ENCODE measurements at places on chromosomes 3 and 15.

DNA sequence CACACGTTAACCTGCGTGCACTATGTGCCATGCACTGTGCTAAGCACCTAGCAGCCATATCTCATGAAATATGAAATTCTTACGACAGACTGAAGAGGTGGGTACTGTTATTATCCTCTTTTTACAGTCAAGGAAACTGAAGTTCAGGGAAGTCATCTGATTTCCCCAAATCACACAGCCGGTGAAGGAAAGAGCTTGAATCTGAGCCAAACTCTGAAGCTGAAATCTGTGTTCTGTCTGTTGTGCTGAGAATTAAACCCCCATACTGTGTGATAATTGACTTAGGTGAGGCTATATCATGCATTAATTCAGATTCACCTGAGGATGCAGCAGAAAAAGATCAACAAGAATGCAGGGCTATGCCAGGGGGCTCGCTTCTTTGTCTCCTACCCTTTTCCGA lies 475 bp downstream of the FAM107A start:
- DNase-seq = no peak

GRCh38 chr3:56997675-56998074 lies 62.8 kb upstream of the SPATA12 start:
- DNase-seq = no peak

GRCh38 chr3:185693985-185694653 lies 108.0 kb downstream of the SENP2 start:
- DNase-seq = no peak

DNA sequence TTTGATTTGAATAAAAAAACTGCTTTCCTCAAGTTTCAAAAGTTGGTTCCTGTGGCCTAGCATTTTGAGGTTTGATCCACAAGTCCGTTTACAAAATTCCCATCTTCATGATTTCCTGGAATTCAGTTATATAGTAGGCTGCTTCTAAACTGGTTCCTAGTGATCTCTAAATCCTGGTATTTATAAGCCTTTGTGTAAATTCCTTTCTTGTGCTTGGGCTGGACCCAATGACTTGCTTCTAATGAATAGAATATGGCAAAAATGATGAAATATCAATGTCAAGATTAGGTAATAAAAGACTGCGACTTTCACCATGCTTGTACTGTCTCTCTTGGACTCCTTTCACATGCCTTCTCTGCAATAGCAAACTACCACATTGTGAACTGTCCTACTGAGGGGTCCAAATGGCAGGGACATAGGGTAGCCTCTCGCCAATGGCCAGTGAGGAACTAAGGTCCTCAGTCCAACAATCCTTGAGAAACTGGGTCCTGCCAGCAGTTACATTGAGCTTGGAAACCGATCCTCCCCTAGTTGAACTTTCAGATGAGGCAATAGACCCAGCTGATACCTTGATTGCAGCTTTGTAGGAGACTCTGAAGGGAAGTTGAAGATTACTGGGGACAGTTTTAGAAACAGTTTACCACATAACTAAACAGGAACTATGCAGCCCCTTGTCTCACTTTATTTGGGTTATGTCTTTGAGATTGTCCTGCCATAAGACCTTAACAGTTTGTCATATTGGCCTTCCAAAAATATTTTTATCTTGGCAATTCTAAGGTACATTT lies 303.9 kb upstream of the TBC1D5 start:
- no peak for DNase-seq

Data from endothelial cell (in vitro differentiated cells).